Stimulated activated CD8-positive, alpha-beta memory T cell treated with anti-CD3 and anti-CD28 coated beads, Interleukin-2, amount 100 ng/mL, for 1 hour (primary cell): ENCODE measurements at places on chromosomes 4 and X.

DNA sequence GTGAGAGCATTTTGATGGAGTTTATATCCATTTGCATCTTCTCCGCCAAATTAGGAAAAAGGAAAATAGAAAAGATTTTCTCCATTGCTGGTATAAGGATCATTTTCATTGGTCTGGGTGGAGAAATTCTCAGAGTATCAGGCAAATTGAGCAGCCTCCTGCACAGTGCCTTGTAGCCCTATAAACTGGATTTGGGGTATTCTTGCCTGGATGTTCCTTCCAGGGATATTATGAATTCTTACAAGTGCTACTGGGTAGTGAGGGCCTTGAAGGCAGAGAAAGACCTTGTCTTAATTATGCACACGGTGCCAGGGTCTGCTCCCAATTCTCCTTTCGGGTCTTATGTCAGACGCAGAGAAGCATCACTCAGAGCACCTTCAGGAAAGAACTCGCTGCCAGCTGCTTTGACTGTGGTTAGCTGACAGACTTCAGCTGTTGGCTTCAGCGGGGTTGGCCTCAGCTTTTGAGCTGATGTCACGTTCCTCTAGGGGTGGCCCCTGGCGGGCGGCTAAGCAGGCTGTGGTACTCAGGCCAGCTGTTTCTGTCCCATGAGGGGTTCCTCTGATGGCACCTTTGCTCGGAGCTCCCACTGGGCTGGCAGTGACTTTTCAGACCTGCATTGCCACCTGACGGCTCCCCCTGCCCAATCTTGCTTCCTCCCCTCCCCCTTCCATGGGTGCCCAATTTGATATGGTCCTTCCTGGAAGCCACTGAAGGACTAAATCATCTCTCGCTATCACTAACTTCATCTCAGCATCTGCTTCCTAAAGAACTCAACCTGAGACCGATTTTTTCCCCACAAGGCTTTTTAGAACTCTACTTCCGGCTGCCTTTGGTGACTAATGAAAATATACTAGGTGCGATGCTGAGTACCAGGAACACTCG, 519.5 kb downstream of the BCOR start:
- no peak for DNase-seq

GRCh38 chrX:76919761-76920160, 492.3 kb downstream of the MAGEE1 start:
- no peak for DNase-seq

- DNase-seq = no peak
Observed at GRCh38 chr4:151436093-151436518, 27.1 kb downstream of the FHIP1A start.

GRCh38 chrX:132401935-132402334, 86.9 kb downstream of the MBNL3 start:
- DNase-seq = no peak
